Tongue (tissue), 3 donors: ENCODE measurements at places on chromosomes 16 and 17.

DNA sequence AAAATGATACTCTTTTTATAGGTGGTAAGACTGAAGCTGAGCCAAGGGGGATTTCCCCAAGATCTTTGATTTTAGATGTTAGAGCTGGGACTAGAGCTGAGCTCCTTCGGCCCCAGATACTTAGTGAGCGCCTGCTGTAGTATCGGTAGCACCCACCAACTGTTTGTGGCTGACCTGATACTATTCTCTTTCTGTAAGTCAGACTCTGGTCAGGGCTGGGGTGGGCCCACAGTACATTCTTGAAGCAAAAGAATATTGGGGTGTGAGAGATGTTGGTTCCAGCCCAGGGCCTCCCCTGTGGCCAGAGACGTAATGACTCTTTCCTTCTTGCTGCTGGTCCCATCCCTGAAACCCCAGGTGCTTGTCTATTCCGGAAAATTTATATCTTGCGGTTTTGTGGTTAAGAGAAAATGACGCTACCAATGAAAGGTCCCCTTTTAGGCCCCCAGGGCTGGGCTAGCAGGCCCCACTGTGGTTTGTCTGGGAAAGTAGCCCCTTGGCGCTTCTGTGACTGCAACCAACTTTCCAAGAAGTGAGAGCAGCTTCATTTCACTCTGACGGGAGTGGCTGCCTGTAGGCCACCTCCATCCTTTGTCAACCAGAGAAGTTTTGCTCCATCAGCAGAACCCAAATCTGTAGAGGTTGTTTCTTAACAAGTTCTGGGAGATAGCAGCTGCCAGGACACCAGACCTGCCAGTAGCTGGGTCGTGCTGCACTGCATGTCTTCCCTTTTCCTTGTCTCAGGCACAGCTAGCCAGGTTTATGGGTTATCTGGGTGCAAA, 86.4 kb upstream of the LGALS9 start:
- DNase-seq, result no peak

DNA sequence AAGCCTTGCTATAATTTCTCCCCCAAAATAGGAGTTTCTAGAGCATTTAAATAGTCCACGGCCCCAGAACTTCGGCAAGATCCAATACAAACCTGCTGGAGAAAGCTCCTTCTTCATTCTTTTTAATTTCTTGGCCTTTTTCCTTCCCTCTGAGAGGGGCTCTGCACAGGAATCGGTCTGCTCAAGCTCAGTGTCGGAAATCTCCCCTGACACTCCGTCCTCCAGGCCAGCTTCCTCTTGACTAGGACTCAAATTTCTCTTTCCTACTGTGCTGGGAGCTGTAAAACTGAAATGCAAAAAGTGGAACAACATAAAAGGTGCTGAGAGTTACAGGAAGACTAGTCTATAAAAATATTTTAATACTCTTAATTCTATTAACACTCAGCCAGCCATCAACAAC, 183.3 kb downstream of the PARN start:
- peak; percentile 77 for DNase-seq

DNA sequence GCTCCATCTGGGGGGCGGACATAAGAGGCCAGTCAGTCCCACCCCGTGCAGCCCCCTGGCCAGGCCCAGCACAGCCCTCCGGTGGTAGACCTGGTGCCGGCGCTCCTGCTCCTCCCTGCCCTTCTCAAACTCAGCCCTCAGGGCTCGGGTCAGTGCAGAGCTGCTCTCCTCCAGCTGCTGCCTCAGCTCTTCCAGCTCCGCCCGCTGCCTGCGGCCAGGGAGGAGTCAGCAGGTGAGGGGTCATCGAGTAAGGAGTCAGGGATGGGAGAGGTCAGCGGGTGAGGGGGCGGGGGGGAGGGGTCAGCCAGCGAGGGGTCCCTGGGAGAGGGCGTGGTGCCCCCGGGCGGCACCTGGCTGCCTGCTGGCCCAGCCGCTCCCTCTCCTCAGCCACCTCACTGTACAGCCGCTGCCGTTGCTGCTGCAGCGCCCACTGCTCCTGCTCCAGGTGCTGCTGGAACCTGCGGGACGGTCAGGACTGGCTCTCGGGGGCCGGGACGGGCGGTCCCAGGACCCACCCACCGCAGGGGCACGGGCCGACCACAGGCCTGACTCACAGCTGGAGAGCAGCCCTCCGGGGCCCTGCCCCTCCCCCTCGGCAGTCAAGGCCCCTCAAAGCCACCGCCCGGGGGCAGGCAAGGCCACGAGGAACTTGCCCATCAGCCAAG, 26.5 kb upstream of the AATK start:
- DNase-seq, result no peak

GRCh38 chr16:8753416-8754054, 43.9 kb downstream of the TMEM186 start:
- no peak for DNase-seq

GRCh38 chr17:17376362-17376761, 73.2 kb downstream of the NT5M start:
- DNase-seq, result no peak

DNA sequence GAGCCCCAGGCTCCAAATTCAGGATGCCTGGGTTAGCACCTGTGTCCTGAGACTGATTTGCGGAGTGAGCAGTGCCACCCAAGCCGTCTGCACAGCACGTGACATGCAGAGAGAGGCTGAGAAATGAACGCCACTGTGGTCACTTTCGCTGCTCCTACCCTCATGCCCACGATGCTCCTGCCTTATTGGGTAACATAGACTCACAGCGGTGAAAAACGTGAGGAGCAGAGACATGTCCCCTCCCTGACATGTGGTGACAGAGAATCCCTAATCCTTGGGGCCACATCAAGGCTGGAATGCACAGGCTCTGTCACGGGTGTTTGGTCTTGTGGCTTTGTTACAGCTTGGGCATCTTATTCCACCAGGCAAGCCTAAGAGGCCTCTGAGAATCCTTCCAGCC, 52.1 kb upstream of the CACNG5 start:
- no peak for DNase-seq

DNA sequence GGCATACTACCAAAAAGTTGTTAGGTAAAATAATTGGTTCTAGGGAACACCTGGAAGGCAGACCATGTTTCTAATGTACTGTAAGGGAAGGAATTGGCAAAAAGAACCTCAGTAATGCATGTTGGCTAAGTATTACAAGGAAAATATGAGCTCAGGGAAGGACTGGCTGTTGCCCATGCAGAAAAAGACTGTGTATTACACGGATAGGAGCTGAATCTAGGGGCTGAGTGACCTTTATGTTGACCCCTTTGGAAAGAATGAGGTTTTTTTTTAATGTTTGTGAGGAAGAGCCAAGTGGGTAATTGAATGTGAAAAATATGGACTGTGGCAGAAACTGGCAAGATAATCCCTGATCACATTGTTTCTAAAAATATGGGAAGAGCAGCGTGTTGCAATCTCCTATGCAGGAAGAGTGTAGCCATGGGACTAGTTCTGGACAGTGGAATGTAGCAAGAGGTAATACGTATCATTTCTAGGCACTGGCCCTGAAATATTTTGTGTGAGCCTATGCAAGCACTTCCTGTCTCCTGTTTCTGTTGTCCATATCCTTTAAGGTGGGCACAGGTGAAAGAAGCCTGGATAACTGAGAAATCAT, 95.1 kb upstream of the CNTNAP4 start:
- DNase-seq, result peak; percentile 17

DNA sequence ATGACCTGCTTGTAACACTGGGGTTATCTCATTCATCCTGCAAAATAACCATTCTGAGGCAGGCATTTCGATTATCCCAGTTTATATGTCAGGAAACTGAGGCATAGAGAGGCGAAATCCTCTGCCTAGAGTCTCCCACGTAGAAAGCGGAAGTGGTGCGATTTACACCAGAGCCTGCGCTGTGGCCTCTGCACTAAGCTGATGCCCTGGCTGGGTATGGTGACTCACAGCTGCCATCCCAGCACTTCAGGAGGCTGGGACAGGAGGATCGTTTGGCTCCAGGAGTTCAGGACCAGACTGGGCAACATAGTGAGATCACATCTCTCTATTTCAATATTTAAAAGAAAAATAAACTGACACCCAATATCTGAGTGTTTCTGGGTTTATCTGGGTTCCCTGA, 59.3 kb upstream of the BCO1 start:
- no peak for DNase-seq

- no peak for DNase-seq
Observed at GRCh38 chr17:28570716-28571360, 486 bp downstream of the PIGS start.

DNA sequence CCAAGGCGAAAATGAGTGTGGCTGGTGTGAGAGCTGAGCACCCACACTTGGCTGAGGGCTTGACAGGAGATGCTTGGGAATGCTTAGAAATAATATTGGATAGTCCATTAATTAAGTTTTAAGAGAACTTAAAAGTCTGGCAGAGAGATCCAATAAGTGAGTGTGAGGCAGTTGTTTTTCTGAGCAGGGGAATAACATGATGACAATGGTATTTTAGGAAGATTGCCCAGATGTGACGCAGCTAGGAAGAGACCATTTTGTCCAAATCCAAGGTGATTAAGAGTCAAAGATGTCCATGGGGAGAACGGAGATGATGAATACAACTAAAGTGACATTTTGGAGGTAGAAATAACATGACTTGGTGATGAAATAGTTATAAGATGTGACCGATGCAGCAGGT, 102.8 kb upstream of the AXIN2 start:
- DNase-seq, result no peak

GRCh38 chr16:56930486-56931270, 1.3 kb upstream of the HERPUD1 start:
- DNase-seq, result no peak

DNA sequence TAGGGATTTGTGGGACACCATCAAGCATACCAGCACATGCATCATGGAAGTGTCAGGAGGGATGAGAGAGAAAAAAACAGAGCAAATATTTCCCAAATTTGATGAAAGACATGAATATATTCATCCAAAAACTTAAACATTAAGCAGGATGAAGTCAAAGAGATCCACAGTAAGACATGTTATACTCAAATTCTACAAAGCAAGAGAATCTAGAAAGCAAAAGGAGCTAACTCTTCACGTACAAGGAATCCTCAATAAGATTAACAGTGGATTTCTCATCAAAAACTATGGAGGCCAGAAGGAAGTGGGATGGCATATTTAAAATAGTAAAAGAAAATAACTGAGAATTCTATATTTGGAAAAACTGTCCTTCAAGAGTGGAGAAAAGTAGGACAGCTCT, 374.8 kb downstream of the ZFHX3 start:
- DNase-seq, result no peak

GRCh38 chr17:56064506-56064905, 88.8 kb upstream of the ANKFN1 start:
- DNase-seq, result peak; percentile 63

DNA sequence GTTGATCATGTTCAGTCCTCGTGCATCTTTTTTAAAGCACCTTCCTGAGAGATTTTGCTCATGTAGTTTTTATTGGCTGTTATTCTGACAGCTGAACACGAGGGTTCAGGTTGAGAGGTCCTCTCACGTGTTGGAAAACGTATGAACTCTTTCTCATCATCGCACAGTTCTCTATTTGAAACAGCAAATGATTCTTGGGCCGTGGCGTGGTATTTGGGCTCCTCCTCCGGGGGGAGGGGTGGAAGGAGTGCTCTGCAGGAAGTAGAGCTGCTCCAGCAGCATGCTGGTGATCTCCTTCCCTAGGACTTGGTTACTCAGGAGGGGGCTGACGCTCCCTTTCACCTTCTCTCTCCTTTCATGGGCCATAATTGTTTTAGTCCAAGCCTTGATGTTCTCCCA, 70.4 kb downstream of the KSR1 start:
- DNase-seq, result peak; percentile 63

GRCh38 chr17:20022701-20023100, 13.5 kb downstream of the SPECC1 start:
- DNase-seq, result no peak

DNA sequence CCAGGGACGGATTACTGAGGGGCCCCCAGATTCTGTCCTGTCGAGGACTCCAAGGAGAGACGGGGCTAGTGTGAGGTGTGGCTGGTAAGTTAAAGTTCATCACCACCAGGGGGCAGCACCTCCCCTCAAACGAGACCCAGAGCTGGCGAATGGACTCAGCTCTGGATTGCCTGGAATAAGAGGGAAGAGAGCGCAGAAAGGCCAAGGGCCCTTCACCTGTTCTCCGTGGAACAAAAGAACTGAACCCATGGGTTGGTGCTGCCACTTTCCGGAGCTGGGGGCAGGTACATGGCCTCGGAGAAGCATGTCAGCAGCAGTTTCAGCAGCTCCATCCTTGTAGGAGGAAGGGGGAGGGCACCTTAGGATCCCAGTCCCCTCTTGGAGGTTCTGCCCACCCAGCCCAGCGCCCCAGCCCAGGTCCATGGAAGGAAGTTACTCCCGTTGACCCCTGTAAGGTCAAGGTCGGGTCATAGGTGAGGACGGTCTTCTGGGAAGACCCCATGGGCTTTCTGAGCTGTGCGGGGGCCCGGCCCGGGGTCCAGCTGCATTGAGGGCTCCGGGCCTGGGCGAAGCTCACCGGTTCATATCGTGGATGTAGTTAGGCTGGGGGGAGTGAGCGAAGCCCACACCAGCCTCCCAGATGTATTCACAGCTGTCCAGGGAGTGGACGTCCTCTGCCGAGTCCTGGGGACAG, 10.8 kb downstream of the HID1 start:
- peak; percentile 96 for DNase-seq

DNA sequence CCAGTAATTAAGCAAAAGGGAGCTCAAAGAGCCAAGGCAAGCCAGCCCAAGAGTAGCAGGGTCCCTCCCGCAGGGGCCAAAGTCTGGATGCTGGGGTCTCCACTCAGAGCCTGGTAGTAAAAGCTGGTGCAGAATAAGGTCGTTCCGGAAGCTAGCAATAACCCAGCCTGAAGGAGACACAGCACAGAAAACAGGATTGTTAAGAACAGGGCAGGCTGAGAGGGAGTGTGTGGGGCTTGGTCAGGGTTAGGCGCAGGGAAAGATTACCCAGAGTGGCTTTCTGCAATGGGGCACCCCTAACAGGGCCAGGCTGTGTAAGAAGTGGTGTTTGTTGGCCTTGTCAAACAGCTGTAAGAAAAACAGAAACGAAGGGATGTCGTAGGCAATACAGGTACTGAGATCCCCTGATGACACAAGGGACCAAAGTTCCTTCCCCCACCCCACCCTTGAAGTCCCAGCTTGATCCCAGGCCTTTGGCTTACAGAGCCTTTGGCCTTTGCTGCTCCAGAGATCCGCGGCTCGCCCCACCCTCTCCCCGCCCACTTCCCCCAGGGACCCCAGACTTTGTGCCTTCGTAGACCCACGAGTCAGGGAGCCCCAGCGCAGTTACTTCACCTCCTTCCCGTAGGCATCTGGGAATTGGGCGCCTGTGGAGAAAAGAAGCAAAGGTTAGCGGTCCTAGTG, 712 bp downstream of the TMEM256 start:
- peak; percentile 66 for DNase-seq

- no peak for DNase-seq
Observed at GRCh38 chr16:10107081-10107480, 75.1 kb downstream of the GRIN2A start.

GRCh38 chr17:62824290-62825131, 16.4 kb upstream of the MARCHF10 start:
- no peak for DNase-seq

- peak; percentile 79 for DNase-seq
Observed at GRCh38 chr16:71929048-71929447, 33.7 kb downstream of the IST1 start.
